ENCODE measurements at places on chromosomes 1 and 21. TPM values are rescaled to one million over a fixed set of nuclear protein-coding genes. Genes with fewer than 3 reads are reported as not detected.

GRCh38 chr1:153246018-153246417 is 13.5 kb upstream of the LORICRIN start:
- DNase-seq, result no peak

DNA sequence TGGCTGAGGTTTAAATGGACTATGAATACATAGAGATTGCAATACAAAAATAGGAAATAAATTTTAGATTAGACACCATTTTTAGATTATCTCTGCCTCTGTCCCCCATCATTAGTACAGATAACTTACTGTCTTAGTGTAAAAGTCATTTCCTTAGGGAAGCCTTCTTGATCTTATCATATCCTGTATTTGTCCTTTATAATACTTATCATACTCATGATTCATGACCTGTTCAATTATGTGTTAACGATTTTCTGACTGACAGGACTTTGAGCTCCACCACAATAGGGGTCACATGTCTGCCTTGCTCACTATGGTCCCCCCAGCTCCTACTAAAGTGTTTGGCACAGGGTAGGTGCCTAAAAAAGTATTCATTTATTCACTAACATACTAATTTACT is 14.6 kb downstream of the TEX38 start:
- DNase-seq, result no peak

DNA sequence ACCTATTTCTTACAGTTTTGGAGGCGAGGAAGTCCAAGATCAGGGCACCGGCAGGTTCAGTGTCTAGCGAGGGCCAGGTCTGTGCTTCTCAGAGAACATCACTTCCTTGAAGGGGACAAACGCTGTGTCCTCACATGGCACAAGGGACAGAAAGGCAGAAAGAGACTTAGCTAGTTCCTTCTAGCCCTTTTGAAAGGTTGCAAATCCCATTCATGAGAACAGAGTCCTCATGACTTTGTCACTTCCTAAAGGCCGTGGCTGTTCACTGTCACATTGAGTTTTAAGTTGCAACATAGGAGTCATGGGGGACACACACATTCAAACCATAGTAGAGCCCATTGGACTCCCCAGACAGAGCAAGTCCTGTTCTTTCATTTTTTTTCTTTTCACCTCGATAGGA is 27.4 kb downstream of the PER3 start:
- no peak for DNase-seq

- no peak for DNase-seq
These were observed 299.1 kb downstream of the CAMTA1 start for GRCh38 chr1:7084232-7084894.

DNA sequence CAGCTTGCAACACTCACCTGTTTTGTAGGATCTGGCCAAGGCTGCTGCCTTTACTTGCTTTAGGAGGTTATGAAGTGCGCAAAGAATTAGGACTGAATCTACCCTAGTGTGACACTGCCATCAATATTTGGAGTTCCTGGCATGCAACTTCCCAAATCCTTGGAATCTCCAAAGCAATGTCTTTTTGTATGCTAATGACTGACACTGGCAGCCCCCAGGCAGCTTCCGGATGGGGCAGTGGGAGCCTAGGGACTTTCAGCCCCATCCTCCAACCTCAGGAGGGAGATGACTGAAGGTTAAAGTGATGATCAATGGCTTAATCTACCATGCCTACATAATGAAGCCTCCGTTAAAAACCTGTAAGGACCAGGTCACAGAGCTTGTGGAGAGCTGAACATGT is 5.5 kb downstream of the RCC2 start:
- no peak for DNase-seq

DNA sequence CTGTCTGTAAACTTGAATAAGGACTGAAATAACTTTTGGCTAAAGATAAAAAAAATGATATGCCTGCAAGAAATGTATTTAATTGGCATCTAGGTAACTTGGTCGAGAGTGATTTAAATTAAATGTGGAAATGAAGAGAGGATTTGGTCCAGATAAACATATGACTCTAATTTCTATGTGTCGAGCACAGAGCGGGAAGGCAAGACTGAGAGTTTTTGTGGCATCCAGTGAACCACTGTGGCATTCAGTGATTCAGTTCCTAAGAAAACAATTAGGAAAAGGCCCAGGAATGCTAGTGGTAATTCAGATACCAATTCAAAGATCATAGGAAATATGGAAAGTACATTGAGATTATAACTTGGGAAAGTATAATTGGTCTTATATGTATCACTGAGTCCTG is 39.6 kb downstream of the PDE4B start:
- DNase-seq, result no peak

DNA sequence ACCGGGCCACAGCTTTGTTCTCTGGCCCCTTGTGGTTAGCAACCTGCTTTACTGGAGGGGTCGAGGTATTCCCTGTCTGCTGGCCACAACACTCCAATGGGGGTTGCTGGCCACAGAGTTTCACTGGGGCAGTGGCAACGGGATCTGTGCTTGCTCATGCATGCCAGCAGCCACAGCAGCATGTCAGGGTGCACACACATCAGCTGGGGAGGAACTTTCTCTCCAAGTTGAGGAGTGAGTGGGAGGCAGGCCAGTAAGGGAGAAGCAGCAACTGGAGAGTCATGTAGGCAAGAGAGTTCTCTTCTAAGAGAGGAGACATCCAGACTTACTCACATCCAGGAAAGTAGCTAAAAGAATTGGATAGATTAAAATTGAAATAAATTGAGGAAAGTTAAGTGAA is 38.0 kb downstream of the SAMD13 start:
- no peak for DNase-seq

PROK1 gene
- total RNA-seq, result not detected

DNA sequence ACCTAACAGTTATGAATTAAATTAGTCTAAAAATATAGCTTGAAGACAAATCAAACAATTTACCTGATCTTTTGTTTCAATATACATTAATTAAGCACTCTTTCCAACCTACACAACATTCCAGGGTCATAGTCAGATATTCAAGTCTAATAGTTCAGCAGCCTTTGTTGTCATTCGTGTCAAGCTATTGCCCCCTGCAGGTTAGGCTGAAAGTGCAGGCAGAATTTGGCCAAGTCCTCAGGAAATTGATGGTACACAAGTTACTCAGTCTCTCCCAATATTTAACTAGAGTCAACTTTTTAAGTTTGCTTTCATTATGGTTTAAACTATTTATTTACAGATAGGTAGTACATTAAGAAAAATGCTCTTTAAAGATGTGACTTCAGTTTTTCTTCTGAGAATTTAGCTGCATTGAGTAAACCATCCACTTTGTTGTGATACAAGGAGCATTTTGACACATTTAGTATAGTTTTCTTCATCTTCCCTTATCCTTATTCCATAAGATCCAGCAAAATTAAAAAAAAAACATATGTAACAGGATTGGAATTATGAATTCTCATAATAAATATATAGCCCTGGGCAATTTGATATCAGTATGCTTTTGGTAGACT is 130.3 kb upstream of the DPYD start:
- DNase-seq, result no peak

- no peak for DNase-seq
These were observed 333.7 kb downstream of the PCP4 start for GRCh38 chr21:40200946-40201345.

Data from glomerular endothelial cell (primary cell).